GM12865 (cell line): ENCODE measurements at places on chromosomes 12 and 14.

- DNase-seq, result no peak
These were observed 381.8 kb downstream of the NUAK1 start for GRCh38 chr12:105756961-105757360.

- DNase-seq, result no peak
These were observed 47.7 kb downstream of the DAAM1 start for GRCh38 chr14:59236195-59236594.

- DNase-seq, result no peak
These were observed 40.6 kb downstream of the SLC15A4 start for GRCh38 chr12:128783129-128783574.

- no peak for DNase-seq
These were observed 14.0 kb upstream of the HPD start for GRCh38 chr12:121872546-121873215.

DNA sequence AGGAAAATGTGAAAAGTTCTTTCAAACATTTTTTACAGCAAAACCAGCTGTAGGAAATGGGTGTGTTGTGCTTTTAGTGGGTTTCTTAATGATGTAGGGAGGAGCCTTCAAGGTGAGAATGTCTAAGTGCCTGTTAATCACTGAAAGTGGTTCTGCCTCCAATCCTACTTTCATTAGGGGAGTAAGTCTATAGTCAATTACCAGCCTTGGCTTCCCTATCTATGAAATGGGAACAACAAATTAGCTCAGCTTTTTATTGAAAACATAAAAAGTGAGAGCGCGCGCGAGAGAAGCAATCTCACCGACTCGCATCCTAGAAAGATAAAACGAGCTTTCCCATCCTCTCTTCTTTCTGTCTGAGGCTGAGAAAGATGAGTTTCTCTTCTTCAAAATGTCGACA is 140.0 kb upstream of the LHX5 start:
- no peak for DNase-seq

DNA sequence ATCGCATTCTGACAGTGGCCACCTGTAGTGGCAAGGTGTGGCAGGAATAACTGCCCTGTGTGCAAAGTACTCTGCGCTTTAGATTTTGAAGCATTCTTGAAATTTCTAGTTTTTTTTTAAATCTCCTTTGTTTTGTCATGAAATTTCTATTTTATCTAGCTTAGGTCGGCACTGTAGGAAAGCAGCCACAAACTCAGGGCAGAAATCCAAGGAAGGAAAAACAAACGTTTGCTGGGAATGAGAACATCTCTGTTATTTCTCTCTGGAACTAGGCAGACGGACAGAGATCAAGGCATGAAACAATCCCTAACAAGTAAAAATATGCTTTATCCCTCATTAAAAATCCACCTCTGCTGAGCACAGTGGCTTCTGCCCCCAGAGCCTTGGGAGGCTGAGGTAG is 1.3 kb upstream of the NR2C1 start:
- no peak for DNase-seq

DNA sequence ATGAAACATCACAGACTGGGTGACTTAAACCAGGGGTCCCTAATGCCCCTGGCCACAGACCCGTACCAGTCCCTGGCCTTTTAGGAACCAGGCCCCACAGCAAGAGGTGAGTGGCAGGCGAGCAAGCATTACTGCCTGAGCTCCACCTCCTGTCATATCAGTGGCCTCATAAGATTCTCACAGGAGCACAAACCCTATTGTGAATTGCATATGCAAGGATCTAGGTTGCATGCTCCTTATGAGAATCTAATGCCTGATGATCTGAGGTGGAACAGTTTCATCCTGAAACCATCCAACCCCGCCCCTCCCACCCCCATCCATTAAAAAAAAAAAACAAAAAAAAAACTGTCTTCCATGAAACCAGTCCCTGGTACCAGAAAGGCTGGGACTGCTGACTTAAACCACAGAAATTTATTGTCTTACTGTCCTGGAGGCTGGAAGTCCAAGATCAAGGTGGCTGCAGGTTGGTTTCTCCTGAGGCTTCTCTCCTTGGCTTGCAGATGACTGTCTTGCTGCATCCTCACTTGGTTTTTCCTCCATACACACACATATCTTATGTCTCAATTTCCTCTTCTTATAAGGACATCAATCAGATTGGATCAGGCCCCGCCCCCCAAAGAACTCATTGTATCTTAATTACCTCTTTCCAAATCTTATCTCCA is 235.9 kb downstream of the CHST11 start:
- no peak for DNase-seq

GRCh38 chr14:76654573-76655108 is 106.6 kb upstream of the VASH1 start:
- no peak for DNase-seq
